ENCODE measurements at places on chromosomes 13 and 19.
A peak's percentile ranks its signal among the peaks of the same experiment; 100 is the strongest.

GRCh38 chr19:13841086-13841961 is 35.6 kb upstream of the NANOS3 start:
- DNase-seq, result no peak

DNA sequence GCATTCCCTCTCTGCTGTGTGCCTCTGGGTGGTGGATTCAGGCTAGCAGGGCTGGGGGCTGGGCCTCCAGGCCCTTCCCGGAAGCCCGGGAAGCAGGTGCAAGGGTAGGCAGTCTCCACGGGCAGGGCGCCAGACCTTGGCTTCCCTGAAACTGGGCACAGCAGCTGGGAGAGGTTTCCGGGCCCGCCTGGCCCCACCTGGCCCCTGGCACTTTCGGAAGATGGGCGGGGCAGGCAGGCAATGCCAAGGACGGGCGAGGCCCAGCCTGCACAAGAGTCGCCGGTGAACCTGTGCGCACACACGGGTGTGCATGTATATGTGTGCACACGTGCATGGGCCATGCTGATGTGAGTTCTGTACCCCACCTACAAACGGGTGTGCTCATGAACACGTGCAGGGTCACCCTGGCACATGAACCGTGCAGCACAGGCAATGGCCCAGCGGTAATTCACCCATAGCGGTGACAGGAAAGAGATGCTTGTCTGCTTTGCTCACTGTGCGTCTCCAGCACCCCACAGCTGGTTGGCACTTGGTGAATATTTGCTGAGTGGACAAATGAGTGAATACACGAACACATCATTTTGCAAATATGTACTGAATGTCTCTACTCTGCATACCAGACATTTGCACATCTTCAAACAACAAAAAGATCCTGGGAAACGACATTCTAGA is 15.3 kb downstream of the GADD45B start:
- peak; percentile 91 for DNase-seq

DNA sequence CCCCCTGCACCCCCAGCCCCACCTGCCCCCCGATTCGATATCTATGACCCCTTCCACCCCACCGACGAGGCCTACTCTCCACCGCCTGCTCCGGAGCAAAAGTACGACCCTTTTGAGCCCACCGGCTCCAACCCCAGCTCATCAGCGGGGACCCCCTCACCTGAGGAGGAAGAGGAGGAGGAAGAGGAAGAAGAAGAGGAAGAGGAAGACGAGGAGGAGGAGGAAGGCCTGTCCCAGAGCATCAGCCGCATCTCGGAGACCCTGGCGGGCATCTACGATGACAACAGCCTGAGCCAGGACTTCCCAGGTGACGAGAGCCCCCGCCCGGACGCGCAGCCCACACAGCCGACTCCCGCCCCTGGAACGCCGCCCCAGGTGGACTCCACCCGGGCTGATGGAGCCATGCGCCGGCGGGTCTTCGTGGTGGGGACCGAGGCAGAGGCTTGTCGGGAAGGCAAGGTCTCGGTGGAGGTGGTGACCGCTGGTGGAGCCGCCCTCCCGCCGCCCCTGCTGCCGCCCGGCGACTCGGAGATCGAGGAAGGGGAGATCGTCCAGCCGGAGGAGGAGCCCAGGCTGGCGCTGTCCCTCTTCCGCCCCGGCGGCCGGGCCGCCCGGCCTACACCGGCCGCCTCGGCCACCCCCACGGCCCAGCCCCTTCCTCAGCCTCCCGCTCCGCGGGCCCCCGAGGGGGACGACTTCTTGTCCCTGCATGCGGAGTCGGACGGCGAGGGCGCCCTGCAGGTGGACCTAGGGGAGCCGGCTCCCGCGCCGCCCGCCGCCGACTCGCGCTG is 9.2 kb downstream of the SCAF1 start:
- no peak for DNase-seq

DNA sequence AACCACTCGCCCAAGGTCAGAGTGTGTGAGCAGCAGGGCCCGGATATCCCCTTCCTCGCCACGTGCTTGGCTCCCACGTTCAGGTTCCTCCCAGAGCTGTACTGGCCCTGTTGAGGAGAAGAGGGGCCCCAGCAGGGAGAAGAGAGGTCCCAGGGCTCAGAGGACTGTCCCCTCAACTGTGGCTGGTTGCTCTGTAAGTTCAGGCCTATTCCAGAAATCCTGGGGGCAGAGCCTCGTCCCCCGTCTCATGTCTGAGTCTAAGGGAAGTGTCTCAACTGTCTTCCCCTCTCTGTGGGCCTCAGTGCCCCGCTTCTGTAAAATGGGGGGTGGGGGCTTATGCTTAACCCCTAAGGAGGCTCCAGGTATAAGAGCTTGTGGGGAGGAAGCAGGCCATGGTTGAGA is 3.9 kb downstream of the PPP5C start:
- DNase-seq, result no peak

DNA sequence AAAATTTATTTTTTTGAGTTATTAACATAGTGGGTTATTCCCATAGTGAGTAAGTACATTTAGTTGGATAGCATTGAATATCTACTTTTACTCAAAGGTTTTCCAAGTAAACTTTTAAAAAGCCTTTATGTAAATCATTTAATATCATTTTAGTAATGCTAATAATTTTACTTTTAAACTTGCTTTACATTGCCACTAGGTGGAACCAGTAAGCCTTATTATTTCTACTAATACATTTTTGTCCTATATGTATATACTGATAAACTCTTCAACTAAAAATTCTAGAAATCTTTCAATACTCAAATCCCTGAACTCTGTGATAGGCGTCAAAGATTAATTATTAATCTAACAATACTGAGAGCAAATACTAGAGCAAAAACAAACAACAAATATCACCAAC is 1709.2 kb upstream of the PCDH20 start:
- DNase-seq, result no peak

- no peak for DNase-seq
These were observed 12.0 kb downstream of the FPR1 start for GRCh38 chr19:51739466-51740213.

- DNase-seq, result no peak
These were observed 136.4 kb downstream of the ZAR1L start for GRCh38 chr13:32178763-32179162.

- no peak for DNase-seq
These were observed 151.4 kb downstream of the PCCA start for GRCh38 chr13:100240109-100240779.

GRCh38 chr13:72864142-72865011 is 82.4 kb downstream of the PIBF1 start:
- no peak for DNase-seq

DNA sequence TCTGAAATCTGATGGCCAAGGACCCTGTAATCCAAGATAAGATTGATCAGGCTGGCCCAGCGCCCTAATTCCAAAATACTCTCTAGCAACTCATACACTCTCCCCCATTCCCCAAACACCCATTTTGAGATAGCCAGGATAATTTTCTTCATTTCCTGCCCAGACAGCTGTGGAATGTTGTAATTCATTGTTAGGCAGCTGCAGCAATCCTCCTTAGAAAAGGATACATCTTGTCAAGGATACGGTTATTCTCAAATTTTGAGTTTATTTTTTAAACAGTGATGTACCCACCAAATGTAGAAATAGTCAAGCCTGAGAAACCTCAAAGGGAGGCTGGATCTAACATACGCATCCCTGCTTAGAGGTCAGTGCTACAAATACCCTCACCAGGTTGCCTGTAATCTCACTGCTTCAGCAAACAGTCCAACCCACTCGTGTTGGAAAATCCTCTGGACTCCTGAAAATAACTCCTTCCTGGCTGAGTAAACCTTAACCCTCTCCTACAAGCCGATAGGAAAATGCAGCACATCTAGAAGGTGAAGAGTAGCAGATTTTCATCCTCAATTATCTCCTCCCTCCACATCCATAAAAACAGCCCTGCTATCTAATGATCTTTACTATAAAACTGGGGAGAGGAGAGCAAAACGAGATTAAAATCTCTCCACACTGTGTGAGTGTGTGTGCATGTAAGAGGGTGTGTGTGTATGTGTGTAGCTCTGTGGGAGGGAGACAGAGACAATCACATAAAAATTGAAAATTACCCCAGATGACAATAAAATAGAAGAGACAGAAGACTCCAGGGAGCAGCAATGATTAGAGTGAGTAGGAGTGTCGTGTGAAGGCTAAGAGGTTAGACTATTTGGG is 683.1 kb downstream of the DIAPH3 start:
- no peak for DNase-seq

DNA sequence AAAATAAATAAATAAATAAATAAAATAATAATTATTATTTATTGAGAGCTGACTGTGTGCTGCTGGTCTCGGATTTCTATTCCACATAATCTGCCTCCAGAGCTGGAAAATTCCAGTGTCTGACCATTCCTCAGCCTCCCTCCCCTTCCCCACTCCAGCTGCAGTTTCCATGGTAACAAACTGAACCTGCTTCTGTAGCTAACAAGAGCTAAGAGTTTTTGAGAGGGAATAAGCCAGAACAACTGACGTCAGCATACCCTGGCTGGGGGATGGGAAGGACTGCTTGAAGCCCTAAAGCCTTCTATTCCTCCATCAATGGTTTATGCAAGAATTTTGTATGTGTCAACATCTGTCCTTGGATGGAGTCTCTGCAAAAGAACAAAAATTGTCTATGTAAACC is 26.0 kb upstream of the PEG3 start:
- DNase-seq, result no peak

DNA sequence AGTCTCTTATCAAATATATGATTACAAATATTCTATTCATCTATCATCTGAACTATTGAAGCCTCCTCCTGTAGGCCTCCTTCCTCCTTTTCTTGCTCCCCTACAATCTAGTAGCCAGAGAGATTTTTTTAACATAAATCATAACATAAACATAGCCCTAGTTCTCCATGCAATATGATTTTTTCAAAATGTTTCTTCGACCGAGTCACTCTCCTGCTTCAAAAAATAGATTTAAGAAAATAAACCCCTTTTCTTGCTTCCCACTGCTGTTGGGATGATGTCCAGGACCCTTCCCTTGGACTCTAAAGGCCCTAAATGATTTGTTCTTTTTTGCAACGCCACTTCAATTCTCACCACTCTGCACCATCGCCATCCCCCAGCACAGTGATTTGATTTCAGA is 319.7 kb upstream of the TSHZ3 start:
- DNase-seq, result no peak
